ENCODE measurements at places on chromosomes 1 and 21.

GRCh38 chr1:14934867-14935266 lies 218.7 kb upstream of the TMEM51 start:
- DNase-seq: no peak
- no peak overlapping the region for H3K27ac ChIP-seq
- H3K27me3 ChIP-seq: no peaks in the 10 kb centered on the region
- H3K4me3 ChIP-seq: no peak overlapping the region

DNA sequence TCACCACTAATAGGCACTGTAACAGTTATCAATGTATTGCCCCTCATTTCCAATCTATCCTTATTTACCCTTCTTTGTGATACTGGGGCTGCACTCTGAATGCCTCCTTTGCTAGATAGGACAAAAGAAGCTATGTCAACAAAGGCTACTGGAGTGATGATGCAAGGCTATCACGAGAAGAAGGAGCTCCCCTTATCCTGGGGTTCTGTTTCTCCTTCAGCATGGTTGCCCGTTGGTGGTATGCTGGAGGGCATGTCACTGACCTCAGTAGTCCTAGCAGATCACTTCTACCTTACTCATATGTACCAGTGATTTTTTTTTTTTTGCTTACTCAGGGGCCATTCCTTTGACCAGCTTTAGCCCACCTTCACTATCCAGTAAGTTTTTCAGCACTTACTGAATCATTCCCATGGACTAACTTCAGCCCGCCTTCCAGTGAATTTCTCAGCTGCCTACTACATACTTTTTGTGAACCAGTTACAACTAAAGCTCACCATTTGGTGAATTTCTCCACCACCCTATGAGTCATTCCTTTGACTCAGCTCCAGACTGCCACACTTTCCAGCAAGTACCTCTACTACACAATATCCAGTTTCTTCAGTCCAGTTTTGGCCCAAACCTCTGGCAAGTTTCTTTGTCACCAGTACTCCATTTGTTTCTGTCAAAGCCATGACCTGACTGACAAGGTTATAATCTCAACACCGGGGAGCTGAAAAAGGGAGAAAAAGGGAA lies 944.5 kb downstream of the KCNT2 start:
- no peak overlapping the region for H3K27ac ChIP-seq
- no peaks in the 10 kb centered on the region for H3K4me1 ChIP-seq
- no peak for DNase-seq
- no peaks in the 10 kb centered on the region for H3K27me3 ChIP-seq
- H3K36me3 ChIP-seq: no peaks in the 10 kb centered on the region

DNA sequence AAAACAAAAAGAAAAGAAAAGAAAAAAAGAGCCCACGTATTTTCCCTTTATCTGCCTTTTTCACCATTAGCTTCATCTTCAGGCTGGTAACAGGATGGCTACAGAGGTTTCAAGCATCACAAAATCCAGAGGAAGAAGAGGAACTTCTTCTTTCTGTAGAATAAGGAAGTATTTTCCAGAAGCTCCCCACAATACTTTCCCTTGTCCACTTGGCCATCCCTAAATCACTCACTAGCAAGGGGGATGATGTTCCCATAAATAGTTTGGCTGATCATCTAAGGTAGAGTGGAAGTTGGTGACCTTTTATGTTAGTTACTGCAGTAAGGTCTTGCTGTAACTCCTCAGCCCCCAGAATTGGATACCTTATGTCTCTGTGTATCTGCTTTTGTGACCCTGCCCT lies 45.1 kb upstream of the RNF11 start:
- H3K4me1 ChIP-seq: no peaks in the 10 kb centered on the region
- no peaks in the 10 kb centered on the region for H3K36me3 ChIP-seq
- no peak for DNase-seq
- no peaks in the 10 kb centered on the region for H3K27me3 ChIP-seq
- H3K4me3 ChIP-seq: no peak overlapping the region

- H3K27ac ChIP-seq: no peak overlapping the region
- no peak for DNase-seq
- H3K27me3 ChIP-seq: peaks cover 16% of the 10 kb centered on the region
- peaks cover 53% of the 10 kb centered on the region for H3K36me3 ChIP-seq
- peaks cover 15% of the 10 kb centered on the region for H3K4me1 ChIP-seq
Measured at GRCh38 chr1:154349121-154349520, 23.8 kb downstream of the ATP8B2 start.

- peaks cover 40% of the 10 kb centered on the region for H3K27me3 ChIP-seq
- peak; percentile 64 for DNase-seq
- H3K4me1 ChIP-seq: no peaks in the 10 kb centered on the region
- H3K36me3 ChIP-seq: no peaks in the 10 kb centered on the region
- no peak overlapping the region for H3K27ac ChIP-seq
Measured at GRCh38 chr1:165114022-165114888, 242.3 kb downstream of the LMX1A start.

GRCh38 chr1:167627865-167628641 lies 2.0 kb upstream of the RCSD1 start:
- no peak overlapping the region for H3K4me3 ChIP-seq
- H3K27me3 ChIP-seq: peaks cover 54% of the 10 kb centered on the region
- no peak overlapping the region for H3K27ac ChIP-seq
- DNase-seq: no peak
- H3K36me3 ChIP-seq: no peaks in the 10 kb centered on the region

DNA sequence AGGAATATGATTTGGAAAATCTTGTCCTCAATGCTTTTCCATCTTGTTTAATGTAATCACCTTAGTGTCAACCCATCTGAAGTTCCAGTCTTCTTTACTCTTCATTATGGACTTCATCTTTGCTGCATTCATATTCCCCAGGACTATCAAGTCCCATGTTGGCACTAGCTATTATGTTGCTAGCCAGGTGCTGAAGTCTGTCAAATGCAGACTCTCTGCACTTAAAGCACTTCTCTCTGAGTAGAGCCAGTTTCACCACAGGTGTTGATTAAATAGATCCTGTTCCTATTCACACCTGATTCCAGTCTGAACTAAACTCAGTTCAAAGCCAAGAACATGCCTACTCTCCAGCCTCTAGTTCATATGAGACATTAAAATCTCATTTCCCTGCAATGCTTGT lies 75.0 kb upstream of the PKN2 start:
- H3K27me3 ChIP-seq: no peaks in the 10 kb centered on the region
- H3K4me3 ChIP-seq: no peak overlapping the region
- no peak for DNase-seq
- no peaks in the 10 kb centered on the region for H3K36me3 ChIP-seq
- H3K4me1 ChIP-seq: peaks cover 3% of the 10 kb centered on the region

- H3K4me1 ChIP-seq: peaks cover 33% of the 10 kb centered on the region
- no peaks in the 10 kb centered on the region for H3K27me3 ChIP-seq
- H3K36me3 ChIP-seq: peaks cover 3% of the 10 kb centered on the region
- no peak overlapping the region for H3K27ac ChIP-seq
- H3K4me3 ChIP-seq: no peak overlapping the region
Measured at GRCh38 chr1:44015206-44015605, 16.1 kb downstream of the SLC6A9 start.

DNA sequence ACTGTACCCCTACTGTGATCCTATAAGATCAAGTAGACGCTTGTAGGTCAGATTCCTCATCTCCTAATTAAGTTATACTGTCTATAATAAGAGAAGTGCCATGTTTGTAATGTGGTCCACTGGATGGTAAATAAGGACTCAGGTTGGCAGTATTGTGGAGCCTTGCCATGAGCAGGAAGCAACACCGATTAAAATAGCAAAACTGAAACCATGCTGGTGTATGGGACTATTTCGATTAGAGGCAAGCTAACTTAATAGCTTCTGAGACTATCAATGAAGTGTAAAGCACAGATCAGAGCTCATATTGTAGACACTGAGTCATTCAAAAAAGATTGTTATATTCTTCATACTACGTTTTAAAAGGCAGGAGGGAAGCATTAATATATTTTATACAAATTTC lies 348.8 kb downstream of the HHAT start:
- H3K27me3 ChIP-seq: no peaks in the 10 kb centered on the region
- DNase-seq: no peak
- no peak overlapping the region for H3K4me3 ChIP-seq
- no peaks in the 10 kb centered on the region for H3K36me3 ChIP-seq

GRCh38 chr1:111221633-111222291 lies 5.8 kb upstream of the CHI3L2 start:
- no peak overlapping the region for H3K4me3 ChIP-seq
- no peaks in the 10 kb centered on the region for H3K36me3 ChIP-seq
- DNase-seq: no peak
- H3K27me3 ChIP-seq: no peaks in the 10 kb centered on the region
- H3K27ac ChIP-seq: no peak overlapping the region
